ENCODE measurements at places on chromosomes 3 and 15.

DNA sequence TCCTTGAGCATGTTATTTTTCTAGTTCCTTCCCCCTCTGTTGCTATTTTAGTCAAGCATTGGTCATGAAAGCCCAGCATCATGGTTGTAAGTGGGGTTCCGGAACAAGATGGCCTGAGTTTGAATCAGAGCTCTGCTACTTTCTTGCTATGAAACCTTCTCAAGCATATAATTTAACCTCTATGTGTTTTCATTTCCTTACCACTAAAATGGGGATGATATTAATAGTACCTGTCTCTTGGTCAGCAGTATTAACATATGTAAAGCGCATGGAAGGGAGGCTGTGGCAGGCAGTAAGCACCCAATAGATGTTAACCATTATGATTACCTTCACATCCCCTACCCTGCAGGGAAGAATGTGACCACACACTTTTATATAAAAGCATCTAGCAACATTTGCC is 14.3 kb upstream of the SPRED1 start:
- DNase-seq: no peak

DNA sequence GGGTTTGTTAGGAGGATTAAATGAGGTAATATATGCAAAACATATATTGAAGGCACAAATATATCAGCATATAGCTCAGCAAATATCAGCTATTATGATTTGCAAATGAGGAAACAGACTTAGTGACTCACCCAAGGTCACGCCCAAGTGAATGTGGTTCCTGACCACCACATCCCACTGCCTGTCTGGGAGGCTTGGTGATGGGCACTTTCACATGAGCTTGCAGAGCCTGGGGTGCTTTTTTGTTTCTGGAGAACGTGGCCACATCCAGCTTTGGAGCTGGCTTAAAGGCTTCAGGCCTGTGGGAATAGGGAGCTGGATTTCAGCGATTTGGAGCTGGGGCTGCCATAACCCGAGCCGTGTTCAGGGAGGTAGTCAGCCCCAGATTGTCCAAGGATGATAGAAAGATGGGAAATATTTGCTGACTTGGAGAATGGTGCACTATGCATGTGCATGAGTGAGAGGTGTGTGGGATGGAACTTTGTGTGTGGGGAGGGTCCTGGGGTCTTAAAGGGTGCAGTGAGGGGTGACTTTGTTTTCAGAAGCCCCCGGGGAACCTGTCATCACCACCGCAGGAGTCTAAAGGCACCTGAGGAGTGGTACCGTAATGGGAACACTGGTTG is 12.0 kb upstream of the FGD5 start:
- no peak for DNase-seq

DNA sequence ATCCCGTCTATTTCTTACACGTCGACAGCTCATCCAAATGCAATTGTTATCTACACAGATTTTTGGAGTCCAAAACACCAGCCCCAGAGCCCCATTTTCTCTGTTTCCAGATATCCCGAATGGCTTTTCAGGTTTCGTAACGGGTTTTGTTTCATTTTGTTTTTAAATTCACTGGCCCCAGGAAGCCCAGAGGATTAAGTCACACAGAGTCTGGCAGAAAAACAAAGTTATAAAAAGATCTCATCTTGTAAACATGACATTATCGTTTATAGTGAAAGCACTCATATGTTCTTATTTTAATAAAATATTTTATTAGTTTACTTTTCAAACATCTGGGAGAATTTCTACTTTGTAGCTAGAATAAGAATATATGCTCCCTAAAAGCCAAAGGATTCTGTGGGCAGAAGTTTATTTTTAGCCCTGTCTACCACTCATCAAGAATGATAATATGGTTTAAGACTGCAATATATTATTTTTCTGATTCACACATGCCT is 149.3 kb upstream of the SLC2A2 start:
- no peak for DNase-seq

GRCh38 chr15:75061272-75061671 is 37.9 kb downstream of the PPCDC start:
- no peak for DNase-seq

DNA sequence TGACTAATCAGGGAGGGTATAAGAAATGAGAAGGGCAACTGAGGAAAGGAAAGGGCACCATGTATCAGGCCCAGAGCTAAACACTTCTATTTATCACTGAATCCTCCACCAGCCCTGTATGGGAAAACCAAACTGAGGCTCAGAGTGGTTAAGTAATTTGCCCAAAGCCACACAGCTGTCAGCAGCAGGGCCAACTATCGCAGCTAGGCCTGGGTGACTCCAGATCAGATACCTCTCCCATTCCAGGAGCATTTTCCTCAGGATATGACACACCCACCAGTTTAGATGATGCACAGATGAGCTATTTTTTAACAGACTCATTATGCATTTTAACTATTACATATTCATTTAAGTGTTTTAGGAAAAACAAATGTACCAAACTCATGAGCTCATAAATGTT is 14.5 kb downstream of the NUP210 start:
- no peak for DNase-seq

GRCh38 chr15:41877631-41878354 is 16.1 kb downstream of the SPTBN5 start:
- DNase-seq: no peak

DNA sequence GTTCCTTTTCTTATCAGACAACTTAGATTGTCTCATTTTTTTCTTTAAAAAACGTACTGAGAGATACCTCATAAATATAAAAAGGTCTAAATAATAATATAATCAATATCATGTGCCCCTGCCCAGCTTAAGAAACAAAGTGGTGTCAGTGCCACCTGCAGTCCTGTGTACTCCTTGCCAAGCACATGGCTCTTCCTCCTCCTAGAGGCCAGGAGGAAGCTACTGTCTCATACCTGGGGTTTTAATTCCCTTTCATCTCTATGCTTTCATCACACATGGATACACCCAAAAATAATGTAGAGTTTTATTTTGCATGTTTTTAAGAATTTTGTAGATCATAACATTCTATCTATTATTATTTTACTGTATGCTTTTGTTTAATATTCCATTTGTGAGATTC is 98.6 kb upstream of the C15orf61 start:
- no peak for DNase-seq

GRCh38 chr3:171976526-171976925 is 62.9 kb upstream of the FNDC3B start:
- DNase-seq: no peak

- DNase-seq: no peak
Observed at GRCh38 chr15:61415617-61416120, 186.6 kb upstream of the RORA start.

GRCh38 chr3:52259448-52259847 is 13.9 kb downstream of the PPM1M start:
- no peak for DNase-seq

- DNase-seq: no peak
Observed at GRCh38 chr15:85473455-85473854, 93.1 kb downstream of the AKAP13 start.

- DNase-seq: no peak
Observed at GRCh38 chr15:48337607-48338006, 6.4 kb downstream of the DUT start.

Measured in memory B cell (primary cell).